CD4-positive, alpha-beta T cell treated with Interleukin-10 for 1 hour (primary cell): ENCODE measurements at places on chromosomes 5 and 9.

DNA sequence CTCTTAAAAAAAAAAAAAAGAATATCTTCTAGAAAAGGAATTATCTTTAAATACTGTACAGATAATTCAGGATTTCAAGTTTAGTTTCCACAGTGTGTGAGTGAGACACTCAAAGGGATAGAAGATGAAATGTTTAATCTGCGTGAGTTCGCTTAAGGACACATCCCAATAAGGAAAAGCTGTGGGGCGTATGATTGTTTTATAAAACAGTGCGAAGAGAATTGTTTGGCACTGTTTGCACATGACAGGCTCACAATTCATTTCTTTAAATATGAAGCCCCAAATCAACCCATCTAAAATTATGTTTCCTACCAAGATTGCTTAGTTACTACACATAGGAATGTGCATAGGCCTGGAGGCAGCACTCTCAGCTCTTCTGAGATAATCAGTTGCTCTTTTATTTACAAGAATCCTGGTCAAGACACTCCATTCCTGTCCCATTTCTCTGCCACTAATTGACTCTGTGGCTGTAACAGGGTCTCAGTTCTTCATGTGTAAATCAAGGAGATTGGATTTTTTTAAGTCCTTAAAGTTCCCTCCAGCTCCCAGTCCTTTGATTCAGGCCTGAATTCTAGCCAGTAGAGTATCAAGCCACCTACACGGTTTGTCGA lies 60.1 kb downstream of the BHMT start:
- no peak for DNase-seq

GRCh38 chr5:77776554-77777206 lies 541 bp upstream of the TBCA start:
- no peak for DNase-seq

DNA sequence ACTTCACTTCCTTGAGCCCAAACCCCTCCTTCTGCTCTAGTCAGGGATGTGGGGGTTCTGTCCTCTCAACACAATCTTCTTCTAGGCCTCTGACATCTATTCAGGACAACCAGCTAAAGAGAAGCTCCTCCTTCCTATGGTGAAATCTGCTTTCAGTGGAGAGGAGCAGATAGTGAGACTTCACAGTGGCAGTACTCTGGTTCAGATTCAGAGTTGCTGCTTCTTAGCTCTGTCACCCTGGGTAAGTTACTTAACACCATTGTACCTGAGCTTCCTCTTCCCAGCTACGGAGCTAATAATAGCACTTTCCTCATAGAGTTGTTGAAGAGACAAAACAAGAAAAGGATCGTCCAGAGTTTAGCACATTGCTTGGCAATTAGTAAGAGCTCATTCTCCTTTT lies 77.3 kb upstream of the LARP1 start:
- no peak for DNase-seq

DNA sequence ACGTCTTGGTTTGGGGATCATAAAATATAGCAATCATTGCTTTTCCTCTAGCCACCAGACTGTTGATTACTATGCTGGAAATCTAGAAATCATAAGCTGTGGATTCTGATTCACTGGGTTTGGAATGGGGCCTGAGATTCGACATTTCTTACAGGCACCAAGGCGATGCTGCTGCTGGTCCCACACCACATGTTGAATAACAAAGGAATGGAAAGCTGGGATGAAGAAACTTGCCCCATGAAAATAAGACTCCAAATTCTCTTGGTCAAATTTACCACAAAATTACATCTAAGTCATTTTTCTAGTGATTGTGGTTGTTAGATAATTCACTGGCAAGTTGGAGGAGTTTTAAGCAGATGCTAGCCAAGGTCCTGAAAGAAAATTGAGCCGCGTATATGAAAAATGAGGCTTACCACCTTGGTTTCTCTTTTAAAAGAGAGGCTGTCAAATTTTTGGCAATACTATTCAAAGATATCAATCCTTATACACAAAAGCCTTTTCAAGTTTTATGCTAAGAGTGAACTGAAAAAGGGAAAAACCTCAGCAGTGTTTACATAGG lies 23.0 kb upstream of the MEIKIN start:
- DNase-seq = no peak

GRCh38 chr5:7882926-7883325 lies 14.0 kb downstream of the MTRR start:
- no peak for DNase-seq

- no peak for DNase-seq
Observed at GRCh38 chr9:27212621-27213020, 84.3 kb downstream of the EQTN start.

DNA sequence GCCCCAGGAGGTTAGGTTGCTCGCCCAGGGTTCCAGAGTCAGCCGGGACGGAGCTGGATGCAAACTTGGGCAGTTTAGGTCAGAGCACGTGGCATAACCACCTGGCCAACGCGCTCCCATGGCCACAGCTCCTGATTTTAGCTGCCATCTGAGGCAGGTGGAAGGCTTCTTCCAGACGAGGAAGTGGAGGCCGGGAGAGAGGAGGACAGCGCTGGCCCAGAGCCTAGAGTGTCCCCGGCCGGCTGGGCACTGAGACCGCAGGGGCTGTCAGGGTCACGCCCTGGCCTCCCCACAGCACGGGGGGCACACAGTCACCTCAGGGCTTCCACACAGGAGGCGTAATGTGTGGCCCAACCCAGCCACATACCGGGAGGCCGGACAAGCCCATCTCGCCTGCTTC lies 16.1 kb upstream of the PHYKPL start:
- DNase-seq = no peak

DNA sequence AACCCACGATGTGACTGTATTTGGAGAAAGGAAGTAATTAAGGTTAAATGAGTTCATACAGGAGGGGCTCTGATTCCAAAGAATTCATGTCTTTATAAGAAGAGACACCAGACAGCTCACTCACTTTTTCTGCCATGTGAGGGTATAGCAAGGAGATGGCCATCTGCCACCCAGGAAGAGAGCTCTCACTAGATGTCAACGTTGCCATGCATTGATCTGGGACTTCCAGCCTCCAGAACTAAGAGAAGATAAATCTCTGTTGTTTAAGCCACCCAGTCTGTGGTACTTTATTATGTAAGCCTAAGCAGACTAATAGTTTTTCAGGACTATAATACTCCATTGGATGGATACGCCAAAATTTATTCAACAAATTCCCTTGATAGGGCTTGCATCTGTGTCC lies 89.8 kb upstream of the RAD23B start:
- DNase-seq = no peak

DNA sequence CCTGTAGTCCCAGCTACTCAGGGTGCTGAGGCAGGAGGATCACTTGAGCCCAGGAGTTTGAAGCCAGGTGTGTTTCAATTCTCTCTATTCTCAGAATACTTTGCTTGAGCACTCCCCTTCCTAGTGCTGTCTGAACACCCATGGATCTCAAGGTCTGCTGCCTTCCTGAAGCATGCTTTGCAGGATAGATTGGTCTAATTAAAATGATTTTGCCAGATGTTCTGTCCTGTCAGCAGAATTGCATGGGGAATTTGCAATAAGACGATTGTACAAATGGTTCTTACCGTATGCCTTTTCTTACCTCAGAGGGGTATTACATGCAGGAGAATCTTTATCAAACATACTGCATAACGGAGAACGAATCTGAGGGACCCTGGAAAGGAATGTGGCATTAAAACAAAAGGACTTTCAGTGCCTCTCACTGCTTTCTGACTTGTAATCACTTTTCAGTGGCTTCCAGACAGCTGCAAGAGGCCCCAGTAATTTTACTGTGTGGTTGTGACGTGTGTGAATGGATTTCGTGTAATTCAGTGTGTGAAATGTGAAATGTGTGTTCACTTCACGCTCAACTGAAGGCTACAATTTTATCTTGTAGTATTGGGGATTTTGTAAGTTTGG lies 587.2 kb upstream of the SEMA6A start:
- DNase-seq = no peak

- DNase-seq = no peak
Observed at GRCh38 chr5:65086234-65086890, 317.6 kb downstream of the CWC27 start.

DNA sequence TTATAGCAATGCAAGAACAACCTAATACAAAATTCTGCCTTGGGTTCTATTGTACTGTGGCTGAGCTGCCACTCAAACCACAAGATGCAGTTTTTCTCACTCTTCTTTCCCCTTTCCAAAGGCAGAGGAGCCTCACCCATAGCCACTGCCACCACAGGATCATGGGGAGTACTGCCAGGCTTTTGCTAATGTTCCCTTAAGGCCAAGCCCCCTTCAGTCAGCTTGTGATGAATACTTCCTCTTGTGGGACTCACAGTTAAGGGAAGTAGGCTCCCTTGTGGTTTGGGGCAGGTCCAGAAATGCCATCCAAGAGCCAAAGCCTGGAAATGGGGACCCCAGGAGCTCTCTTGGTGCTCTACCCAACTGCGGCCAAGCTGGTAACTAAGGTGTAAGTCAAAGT lies 258.7 kb downstream of the SPATA31D1 start:
- DNase-seq = peak; percentile 3

DNA sequence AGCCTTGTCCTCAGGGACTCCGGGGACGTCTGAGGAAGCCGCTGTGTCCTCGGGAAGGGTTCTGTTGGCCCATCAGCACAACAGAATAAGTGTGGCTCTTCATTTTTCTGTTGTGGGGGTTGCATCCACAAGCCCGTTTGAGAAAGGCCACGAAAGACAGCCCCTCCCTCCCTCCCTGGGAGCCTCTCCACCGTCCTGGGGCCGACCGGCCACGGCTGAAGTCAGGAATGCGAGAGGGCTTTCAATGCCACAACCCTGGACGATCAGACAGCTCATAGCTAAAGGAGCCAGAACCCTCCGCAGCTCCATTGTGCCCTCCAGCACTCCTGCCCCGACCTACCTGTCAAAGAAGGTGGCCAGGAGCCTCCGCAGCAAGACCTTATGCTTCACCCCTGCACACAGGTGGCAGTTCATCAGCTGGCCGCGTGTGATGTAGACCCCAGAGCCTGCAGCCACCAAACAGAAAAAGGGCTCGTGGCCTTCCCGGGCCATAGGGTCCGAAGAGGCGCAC lies 52.4 kb upstream of the UBAC1 start:
- DNase-seq = no peak

- DNase-seq = no peak
Observed at GRCh38 chr5:88085462-88085861, 183.2 kb downstream of the TMEM161B start.

GRCh38 chr9:36911601-36912412 lies 122.3 kb downstream of the PAX5 start:
- no peak for DNase-seq

- peak; percentile 70 for DNase-seq
Observed at GRCh38 chr9:72280913-72281500, 84.0 kb downstream of the ZFAND5 start.
